Activated CD4-positive, alpha-beta T cell treated with anti-CD3 and anti-CD28 coated beads, Interleukin-2, Interleukin-6, amounts not matched to agents 100 ng/mL and 50 ng/mL, durations not matched to agents 16 hours and 8 hours (primary cell): ENCODE measurements at places on chromosomes 11 and 22.

- no peak for DNase-seq
Measured at GRCh38 chr11:115912484-115912945, 408.3 kb upstream of the CADM1 start.

DNA sequence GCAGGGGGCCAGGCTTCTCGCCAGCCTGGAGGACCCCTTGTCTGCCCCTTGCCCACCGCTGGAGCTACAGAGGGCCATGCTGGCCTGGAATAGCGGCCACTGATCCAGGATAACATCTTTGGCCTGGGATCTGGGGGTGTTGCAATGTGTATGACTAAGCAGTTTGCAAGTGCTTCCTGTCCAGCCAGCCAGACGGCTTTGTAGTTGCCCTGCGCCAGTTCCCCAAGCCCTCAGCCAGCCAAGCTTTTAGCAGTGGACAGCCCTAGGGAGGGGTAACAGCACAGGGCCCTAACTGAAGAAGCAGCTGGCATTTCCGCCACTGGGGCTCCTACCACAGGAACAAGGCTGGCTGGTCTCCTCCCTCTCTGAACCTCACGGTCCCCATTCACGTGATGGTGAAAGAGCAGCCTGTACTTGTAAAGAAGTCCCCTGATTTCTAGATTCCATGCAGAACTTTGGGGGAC, 32.1 kb downstream of the UQCR10 start:
- DNase-seq: no peak

- no peak for DNase-seq
Measured at GRCh38 chr22:22199634-22200033, 45.0 kb upstream of the VPREB1 start.

DNA sequence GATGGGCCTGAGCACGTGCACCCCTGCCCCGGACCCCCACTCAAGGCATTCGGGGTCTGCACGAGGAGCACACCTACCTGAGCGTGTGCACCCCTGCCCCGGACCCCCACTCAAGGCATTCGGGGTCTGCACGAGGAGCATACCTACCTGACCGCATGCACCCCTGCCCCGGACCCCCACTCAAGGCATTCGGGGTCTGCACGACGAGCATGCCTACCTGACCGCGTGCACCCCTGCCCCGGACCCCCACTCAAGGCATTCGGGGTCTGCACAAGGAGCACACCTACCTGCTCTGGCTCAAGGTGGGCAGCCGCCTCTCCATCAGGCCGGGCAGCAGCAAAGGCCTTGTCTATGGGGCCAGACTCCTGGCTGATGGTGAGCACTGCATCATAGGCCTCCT, 48.7 kb upstream of the LRRC32 start:
- no peak for DNase-seq

- DNase-seq: peak; percentile 60
Measured at GRCh38 chr22:40637183-40638150, 948 bp upstream of the MRTFA start.

DNA sequence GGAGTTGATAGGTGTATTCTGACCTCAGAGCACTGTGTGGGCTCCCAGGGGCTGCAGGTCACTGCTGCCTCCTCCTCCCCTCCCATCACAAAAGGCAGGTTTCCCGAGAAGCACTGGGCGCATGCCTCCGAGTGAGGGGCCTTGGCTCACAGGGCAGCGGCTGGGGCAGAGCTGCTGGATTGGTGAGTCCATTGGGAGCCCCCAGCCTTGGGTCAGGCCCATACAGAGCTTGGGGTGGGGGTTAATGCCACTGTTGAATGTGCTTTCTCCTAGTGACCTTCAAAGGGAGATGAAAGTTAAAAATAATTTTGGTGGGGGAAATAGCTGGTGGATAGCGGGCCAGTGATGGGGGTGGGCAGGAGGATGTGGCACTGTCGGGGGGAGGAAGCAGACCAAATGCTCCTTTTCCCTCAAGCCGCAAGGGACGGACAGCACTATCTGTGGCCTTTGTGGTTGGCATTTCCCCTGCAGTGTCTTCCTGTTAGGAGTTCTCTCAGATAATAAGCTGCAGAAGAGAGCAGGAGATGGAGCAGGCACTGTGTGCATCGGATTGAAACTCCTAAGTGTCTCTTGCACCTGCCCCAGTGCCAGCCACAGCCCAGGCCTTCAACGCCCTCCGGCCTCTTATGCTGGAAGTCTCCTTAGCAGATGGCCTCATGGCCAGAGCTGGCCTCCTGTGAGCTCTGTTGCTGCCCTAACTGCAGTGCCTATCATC, 3.2 kb downstream of the TUBA8 start:
- no peak for DNase-seq

DNA sequence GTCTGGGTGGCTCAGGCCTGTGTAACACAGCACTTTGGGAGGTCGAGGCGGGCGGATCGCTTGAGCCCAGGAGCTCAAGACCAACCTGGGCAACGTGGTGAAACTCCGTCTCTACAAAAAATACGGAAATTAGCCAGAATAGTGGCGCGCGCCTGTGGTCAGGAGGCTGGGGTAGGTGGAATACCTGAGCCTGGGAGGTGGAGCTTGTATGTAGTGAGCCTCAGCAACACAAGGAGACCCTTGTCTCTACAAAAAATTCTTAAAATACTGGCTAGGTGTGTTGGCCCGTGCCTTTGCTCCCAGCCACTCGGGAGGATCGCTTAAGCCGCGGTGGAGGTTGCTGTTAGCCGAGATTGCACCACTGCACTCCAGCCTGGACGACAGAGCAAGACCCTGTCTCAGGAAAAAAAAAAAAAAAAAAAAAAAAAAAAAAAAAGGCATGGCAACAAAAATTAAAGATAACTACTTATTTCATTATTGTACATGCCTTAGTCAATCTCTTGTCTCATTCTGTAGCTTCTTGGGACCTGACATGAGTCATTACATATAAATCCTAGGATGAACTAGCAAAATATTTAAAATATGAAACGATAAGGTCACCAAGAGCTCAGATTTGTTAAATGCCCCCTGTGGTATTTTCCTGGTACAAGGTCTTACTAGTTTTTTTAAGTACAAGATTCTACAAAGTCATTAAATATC, 1.1 kb downstream of the TAF1D start:
- DNase-seq: peak; percentile 70

DNA sequence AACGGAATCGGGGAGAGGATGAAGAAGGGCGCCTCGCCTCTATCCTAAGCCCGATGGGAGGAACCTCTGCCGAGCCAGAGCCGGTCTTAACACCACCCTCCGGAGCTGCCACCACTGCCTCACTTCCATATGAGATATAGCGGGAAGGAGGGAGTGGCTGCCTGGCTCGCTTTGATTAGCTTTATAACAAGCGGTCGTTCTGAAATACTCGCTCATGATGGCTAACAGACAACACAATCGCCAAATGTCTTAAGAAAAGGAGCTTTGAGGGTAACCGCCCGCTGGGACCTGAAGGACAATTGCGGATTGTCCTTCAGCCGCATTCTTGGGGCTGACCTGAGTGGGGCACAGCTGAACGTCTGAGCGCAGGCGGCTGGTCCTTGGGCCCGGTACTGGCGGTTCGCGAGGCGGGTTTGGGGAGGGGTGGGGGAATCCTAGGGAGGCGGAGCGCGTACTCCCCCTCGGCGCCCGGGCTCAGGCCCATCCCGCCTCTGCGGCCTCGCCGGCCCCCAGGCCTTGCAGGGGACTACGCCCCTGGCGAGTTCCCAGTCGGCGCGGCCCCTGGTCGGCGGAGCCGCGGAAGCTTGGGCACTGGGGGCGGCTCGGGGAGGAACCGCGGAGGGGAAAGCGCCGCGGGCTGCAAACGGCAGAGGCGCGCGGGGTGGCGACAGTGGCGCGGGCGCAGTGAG, at the start of gene PLAAT5:
TSS of gene PLAAT5 (minus strand) at position 617 of the 689 bp plus-strand sequence. CDS start at position 484, 133 bp downstream.
- DNase-seq: no peak

GRCh38 chr22:44180706-44181032, at the start of gene PARVG:
TSS of gene PARVG (plus strand) at chr22:44180925. CDS start at chr22:44183330, 2,405 bp downstream.
- peak; percentile 49 for DNase-seq

DNA sequence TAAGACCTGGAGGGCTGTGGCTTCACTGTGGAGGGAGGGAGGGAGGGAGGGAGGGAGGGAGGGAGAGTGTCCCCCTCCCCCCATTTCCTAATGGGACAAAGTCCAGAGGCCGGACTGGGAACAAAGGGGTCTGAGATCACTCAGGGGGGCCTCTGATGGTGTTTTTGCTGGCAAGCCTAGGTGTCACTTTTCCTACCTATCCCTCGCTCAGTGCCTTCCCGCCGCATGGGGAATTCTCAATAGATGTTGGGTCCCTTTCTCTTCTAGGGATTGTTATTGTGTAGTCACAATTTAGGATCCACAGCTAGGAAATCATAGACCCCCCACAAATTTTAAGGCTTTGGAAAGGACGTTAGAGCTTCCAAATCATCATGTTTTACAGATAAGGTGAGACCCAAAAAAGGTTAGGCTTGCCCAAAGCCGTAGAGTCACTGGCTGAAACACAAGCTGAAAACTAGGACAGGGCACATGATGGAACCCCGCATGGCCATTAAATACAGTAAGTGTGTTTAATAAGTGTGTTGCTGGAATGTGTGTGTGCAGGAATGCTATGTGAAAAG, 4.8 kb upstream of the FTH1 start:
- DNase-seq: no peak

- DNase-seq: no peak
Measured at GRCh38 chr22:31341386-31342088, 4.6 kb downstream of the PATZ1 start.

DNA sequence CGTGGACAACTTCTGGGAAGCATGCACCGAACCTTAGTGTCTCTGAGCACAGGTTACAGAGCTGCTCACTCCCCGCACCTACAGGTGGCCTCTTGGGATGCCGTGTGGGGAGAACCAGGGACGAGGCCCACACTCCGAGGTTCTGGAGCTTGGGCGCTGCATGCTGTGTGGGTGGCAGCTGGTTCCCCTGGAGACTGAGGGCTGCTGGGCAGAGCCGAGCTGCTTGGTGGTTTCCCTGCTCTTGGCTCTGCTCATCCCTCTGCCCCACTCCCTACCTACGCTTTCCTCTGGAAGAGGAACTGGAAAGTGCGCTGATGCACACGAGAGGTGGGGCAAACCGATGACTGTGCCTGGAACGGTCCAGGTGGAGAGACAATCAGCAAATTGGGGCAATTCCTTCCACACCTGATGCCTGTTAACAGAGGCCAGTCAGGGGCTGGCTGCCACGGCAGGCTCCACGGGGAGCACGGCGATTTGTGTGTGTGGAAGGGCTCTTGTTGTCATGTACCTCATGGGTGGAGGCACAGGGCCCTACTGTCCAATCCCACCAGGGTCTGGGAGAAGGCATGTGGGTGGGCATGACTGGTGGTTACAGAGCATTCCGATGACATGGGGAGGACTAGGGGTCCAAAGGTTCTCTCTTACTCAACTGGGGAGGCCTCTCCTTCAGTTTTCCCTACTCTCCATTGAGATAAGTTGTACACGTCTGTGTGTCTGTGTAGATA, 60.9 kb downstream of the ST14 start:
- no peak for DNase-seq

GRCh38 chr11:84607975-84608836, 1018.9 kb downstream of the DLG2 start:
- no peak for DNase-seq

DNA sequence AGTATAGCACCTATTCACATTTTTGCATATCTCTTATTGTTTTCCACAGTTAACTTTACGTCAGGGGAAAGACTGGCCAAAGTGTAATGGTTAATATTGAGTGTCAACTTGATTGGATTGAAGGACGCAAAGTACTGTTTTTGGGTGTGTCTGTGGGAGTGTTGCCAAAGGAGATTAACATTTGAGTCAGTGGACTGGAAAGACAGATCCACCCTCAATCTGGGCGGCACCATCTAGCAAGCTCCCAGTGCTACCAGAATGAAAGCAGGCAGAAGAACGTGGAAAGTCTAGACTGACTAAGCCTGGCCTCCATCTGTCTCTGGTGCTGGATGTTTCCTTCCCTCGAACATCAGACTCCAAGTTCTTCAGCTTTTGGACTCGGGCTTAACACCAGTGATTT, 1900.7 kb upstream of the RAG2 start:
- DNase-seq: no peak

DNA sequence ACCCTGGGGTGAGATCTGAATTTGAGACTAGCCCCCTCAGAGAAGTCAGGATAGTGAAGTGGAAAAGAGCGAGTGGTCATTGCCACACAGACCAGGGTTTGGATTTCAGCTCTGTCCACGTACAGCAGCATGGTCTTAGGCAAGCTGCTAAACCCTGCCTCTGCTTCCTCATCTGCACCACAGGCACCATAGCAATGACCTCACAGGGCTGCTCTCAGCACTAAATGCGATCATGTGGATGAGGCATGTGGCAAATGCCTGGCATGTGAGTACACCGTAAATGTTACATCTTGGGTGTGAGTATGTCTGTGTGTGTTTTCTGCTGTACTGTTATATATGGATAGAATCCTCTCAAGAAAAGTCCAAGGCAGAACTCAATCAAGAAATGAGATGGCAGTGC, 15.8 kb downstream of the NAV2 start:
- DNase-seq: no peak

- no peak for DNase-seq
Measured at GRCh38 chr22:33687464-33687863, 232.8 kb downstream of the LARGE1 start.

GRCh38 chr11:76919887-76920746, 59.4 kb downstream of the ACER3 start:
- DNase-seq: peak; percentile 87

- DNase-seq: no peak
Measured at GRCh38 chr11:72378704-72379383, 55.5 kb downstream of the CLPB start.

DNA sequence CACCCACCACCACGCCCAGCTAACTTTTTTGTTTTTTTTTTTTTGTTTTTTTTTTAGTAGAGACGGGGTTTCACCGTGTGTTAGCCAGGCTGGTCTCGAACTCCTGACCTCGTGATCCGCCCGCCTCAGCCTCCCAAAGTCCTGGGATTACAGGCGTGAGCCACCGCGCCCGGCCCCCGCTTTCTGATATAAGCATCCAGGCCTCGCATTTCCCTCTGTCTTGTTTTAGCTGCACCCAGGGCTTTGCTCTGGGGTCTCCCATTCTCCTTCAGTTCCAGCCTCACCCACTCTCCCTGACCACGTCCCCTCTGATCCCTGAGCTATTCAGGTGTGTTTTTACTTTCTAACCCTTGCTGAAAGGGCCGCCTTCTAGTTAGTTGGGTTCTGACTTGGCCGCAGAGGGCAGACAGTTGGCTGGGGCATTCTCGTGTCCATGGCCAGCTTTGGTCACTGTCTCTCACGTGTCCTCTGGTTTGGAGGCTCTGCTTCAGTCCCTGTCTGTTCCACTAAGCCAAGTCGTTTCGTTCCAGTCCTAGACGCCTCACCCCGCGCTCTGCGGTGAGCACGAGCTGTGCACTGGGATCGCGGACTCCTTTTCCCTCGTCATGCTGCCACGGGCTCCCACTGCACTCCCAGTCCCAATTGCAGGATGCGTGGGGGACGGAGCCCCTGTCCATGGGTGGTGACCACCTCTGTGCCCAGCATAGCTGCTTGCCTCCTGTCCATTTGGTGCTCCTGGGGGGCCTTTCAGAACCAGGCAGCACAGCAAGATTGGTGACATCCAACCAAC, 6.0 kb upstream of the TNNT3 start:
- DNase-seq: no peak

GRCh38 chr11:111663820-111664219, 61.6 kb downstream of the SIK2 start:
- DNase-seq: no peak

GRCh38 chr11:2778630-2779498, 79.1 kb upstream of the KCNQ1OT1 start:
- no peak for DNase-seq
